Activated CD8-positive, alpha-beta memory T cell treated with anti-CD3 and anti-CD28 coated beads for 48 hours (primary cell): ENCODE measurements at places on chromosomes 11 and 22.

DNA sequence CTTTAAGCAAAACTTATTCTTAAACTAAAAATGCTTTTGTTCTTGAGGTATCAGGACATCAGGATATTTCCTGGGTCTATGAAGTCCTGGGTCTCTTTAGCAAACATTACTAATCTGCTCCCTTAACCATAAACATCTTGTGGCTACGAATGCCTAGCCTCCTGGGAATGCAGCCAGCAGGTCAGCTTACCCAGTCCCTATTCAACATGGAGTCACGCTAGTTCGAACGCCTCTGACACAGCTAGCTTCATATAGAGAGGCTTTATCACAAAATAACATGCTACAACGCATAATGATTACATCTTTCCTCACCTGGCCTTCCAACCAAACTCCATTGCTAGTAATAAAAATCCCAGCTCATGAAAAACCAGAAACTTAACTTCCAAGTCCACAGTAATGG, 17.5 kb upstream of the FIBIN start:
- no peak for DNase-seq

DNA sequence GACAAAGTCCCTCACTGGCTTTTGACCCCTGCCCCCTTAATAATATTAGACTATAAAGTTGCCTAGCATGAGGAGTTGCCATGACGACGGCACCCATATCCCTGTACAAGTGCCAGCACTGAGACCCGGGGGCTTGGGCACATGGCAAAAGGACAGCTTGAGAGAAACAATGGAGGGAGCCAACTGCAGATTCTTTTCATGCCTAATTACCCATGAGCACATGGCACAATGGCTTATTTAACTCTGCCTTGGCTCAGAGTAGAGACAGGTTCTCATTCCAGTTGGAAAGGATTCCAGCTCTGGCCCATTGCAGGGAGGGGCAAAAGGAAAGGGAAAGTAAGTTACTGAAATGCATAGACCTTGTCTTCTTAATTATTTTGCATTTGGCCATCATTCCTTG, 261.2 kb upstream of the UBASH3B start:
- DNase-seq: no peak

GRCh38 chr22:31093086-31093850, 12.2 kb downstream of the SMTN start:
- no peak for DNase-seq

GRCh38 chr11:62652161-62653006, 718 bp downstream of the INTS5 start:
- no peak for DNase-seq

GRCh38 chr11:26782220-26782965, 60.5 kb upstream of the SLC5A12 start:
- no peak for DNase-seq

DNA sequence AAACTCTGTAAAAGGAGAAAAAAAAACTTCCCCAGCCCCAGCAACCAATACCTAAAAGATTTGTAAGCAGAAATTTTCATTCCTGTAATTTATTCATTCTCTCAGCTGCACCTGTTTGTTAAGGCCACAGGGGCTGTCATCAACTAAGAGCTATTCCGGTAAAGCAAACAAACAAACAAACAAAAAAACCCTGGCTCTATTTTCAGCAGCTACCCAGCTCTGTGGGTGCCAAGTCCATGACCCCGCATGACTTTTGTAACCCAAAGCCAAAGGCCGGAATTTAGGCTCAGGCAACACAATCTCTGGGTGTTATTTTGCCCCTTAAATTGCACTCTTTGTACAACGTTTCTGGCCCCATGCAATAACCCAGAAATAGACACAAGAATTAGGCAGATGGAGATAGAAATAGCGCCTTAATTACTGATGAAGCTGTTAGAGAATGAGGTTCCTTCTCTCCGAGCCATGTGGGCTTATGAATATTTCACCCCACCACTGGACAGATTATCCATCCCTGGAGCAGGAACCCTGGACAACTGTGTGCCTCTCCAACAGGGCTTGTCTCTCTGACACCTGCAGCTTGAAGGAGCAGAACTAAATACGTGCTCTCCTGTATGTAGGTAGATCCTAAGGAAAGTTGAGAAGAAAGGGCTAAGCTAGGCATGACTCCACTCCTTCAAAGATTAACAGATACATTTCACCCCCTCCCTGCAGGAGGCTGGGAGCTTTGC, 29.4 kb downstream of the APOL6 start:
- DNase-seq: no peak

- no peak for DNase-seq
Measured at GRCh38 chr11:124113890-124114289, 1.4 kb upstream of the VWA5A start.
